ENCODE measurements at places on chromosomes 7 and 10.
A peak's percentile ranks its signal among the peaks of the same experiment; 100 is the strongest.

DNA sequence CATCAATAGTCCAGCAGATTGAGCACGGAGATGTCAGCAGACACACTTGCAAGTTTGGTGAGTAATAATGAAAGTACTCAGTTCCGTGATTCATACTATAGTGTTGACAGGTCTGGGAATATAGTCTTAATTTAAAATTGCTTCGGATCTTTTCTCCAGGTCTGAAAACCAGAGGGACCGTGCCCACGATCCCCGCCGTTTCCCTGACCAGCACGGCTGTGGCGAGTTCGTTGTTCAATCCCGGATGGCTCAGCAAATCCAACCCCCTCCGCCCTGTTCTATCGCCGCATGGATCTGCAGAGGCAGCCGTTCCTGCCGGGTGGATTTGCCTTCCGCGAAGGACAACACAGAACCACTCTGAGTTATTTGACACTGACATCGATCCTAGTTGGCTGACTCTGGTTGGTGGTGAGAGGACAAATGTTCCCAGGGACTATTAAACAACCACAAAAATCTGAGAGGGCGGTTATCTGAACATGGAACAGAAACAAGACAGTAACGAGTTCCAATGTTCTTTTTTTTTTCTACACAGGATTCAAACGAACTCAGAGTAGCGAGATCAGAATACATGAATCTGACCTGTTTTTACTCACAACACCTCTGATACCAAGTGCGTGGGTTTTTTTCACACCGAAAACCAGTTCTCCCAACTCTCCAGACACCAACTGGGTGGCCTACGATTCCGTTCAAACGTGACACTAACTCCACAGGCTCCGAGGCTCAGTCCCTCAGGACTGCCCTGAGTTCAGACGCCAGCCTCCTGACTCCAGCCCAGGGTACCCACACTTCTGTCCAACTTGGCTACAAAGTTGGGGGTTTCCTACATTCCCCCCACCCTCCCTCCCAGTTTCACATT lies 52.7 kb downstream of the RBM17 start:
- no peak for DNase-seq

- peak; percentile 4 for DNase-seq
These were observed 3.4 kb downstream of the RUFY2 start for GRCh38 chr10:68403701-68404100.

- no peak for DNase-seq
These were observed 180.6 kb downstream of the ARL4A start for GRCh38 chr7:12868027-12868426.

DNA sequence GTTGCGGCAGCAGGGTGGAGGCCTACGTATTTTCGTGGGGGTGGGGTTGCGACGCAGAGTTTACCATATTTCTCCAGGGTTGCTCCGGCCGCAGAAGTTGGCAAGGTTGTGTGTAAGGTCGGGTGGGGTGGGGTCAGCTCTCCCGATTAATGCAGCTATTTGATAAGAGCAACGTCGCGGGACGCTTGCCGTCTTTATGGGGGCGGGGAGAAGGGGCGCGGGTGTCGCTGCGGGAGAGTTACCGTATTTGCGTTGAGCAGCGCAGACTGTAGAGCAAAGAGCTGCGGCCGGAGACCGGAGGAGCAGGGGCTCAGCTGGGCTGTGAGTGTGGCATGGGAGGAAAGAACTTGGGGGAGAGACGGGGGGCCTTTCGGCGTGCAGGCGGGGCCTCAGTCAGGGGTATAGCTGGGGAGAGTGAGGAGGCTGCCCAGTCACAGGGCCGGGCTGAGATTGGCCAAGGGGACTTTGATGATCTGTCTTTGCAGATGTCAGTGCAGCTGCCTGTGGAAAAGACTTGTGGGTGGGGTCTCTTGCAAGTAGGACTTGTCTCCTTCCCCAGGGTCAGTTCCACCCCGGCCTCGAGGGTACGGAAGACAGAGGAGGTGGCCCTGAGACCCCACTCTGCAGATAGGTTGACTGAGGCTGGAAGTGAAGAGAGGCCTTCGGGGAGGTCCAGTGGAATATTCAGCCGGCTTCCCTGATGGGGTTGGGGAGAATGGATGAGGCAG lies 26.6 kb downstream of the ZNF775 start:
- DNase-seq = no peak

DNA sequence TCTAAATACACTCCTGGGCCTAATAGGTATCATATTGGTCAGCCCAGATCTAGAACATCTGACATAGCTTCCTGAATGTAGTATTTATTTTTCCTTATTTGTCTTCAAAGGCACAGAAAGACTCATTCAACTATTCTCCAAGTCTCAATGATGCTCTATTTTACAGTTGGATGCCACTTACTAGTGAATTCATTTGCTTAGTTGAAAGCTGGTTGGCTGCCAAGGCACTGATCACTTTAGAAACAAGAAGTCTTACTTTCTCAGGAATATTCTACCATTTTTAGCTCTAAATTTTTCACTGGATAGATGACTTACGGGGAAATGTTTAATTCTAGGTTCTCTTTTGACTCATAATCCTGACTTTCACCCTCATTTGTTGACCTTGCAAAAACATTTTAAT lies 863.4 kb downstream of the SORCS1 start:
- DNase-seq = no peak

DNA sequence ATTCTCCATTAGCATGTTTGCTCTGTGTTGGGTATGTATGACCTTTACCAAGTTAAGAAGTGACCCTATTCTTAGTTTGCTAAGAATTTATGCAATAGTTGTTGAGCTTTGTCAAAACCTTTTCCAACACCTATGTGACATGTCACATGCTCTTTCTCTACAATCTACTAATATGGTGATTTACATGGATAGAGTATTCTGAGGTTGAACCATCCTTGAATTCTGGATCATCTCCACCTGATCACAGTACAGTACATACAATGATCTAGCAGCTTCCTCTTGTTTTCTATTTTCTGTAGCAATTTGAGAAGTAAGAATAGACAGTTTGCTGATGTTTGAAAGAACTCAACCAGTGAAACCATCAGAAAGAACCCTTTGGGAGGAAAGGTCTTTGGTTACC lies 101.2 kb upstream of the PDGFA start:
- DNase-seq = peak; percentile 31

DNA sequence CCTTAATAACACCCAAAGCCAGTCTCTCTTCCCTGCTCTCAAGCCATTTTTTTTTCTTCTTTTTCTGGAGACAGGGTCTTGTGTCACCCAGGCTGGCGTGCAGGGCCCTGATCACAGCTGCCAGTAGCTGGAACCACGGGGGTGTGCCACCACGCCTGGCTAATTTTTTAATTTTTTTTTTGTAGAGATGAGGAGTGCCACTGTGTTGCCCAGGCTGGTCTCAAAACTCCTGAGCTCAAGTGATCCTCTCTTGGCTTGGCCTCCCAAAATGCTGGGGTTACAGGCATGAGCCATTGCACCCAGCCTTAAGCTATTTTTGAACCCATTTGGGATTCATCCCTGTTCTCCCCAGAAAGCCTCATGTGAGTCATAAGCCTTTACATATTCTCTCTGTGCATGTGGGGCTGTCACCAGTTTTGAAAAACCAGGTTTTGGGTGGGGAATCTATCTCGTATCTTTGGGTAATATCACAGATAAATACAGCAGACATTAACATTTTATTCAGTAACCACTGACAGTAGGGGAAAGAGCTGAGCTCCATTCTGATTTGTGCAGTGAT lies 15.5 kb downstream of the ZNF487 start:
- DNase-seq = no peak

All from common myeloid progenitor, CD34-positive (primary cell).